Smooth muscle cell of the pulmonary artery (primary cell): ENCODE measurements at places on chromosomes 7 and 10. TPM values are rescaled to one million over a fixed set of nuclear protein-coding genes. Genes with fewer than 3 reads are reported as not detected.

Gene CTAGE4
- 0.36 and 0.91 TPM in 2 replicates for total RNA-seq

Gene TRIM56
- 31.9 and 43.8 TPM in 2 replicates for total RNA-seq

Gene CALCR
- not detected in 2 replicates for total RNA-seq

Gene DOCK1
- total RNA-seq: 68.6 and 78.5 TPM in 2 replicates

Gene KCP
- 0.69 and 0.78 TPM in 2 replicates for total RNA-seq

Gene TNS3
- total RNA-seq: 74.0 and 99.2 TPM in 2 replicates

Gene OR2A1
- 0.07 and 0.33 TPM in 2 replicates for total RNA-seq

Gene METTL27
- total RNA-seq: 1.9 and 2.9 TPM in 2 replicates

Gene ASCC1
- 27.3 and 29.1 TPM in 2 replicates for total RNA-seq

Gene NME8
- total RNA-seq: not detected in 2 replicates

Gene FLNC
- total RNA-seq: 324 and 363 TPM in 2 replicates

Gene SMIM30
- 41.1 and 54.7 TPM in 2 replicates for total RNA-seq

Gene GRK5
- 35.9 and 60.3 TPM in 2 replicates for total RNA-seq

Gene SVOPL
- not detected in 2 replicates for total RNA-seq

Gene NPFFR1
- total RNA-seq: not detected in 2 replicates

Gene SLC13A1
- total RNA-seq: not detected in 2 replicates

Gene ALOX5
- total RNA-seq: not detected in 2 replicates

Gene PFKP
- 435 and 622 TPM in 2 replicates for total RNA-seq

Gene PTF1A
- total RNA-seq: not detected in 2 replicates

Gene GPRIN2
- total RNA-seq: 0.07 TPM in 1 of 2 replicates, not detected in the other
